ENCODE measurements at places on chromosomes 2 and 18.
A peak's percentile ranks its signal among the peaks of the same experiment; 100 is the strongest.

GRCh38 chr2:216341121-216341520 is 31.2 kb downstream of the MARCHF4 start:
- peak; percentile 43 for DNase-seq

GRCh38 chr2:100571668-100572067 is 8.9 kb downstream of the PDCL3 start:
- no peak for DNase-seq

- DNase-seq, result no peak
Observed at GRCh38 chr2:117137371-117137770, 677.1 kb upstream of the DDX18 start.

DNA sequence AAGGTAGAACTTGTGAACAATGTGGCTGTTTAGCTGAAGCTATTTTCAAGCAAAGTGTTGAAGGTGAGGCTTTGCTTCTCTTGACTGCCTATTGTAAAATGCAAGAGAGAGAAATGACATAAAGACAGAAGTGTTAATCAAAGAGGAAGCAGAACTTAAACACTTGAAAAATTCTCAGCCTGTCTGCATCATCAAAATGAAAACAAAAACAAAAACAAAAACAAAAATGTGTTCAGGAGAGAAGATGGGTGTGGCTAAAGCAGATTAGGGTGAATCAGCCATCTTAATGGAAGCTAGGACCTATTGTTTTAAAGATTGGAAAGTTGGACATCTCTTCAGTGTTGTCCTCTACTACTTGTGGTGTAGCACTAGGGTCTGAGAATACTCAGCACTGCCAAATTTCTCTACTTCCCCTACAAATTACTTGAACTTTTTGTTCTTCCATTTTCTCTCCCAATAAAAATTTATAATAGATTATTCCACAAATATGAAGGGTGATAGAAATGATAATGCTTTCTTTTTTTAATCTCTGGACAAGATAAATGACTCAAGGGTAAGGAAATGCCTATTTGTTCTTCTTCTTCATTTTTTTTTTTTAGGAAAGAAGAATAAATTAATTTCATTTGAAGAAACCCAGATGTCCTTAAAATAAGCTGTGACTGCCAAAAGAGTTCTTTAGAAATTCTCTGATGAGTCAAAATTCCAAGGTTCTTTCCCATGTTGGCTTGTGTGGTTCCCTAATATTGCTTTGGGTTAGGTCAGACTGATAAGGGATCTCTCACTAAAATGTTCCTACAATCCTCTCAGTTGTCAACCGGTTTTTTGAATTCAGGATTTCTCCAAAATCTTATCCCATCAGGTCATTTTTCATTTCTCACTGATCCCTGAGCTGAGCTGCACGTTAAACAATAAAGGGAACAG is 571.2 kb upstream of the ZEB2 start:
- DNase-seq, result no peak

DNA sequence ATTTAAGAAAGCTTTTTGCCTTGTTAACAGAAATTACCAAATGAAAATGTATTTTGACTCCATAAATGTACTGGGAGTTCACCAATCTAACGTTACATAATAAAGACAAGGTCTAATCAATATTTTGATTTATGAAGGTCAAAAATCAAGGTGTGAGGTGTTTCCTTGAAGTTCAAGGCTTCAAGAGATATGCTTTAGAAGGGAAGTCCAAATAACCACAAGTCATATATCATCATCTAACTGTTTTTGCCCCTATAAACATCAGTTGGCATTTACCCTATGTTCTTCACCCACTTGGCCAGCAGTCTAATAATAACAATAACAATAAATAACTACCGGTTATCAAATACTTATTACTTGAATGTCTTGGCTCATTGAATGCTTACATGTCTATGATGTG is 196.1 kb upstream of the ID2 start:
- no peak for DNase-seq

DNA sequence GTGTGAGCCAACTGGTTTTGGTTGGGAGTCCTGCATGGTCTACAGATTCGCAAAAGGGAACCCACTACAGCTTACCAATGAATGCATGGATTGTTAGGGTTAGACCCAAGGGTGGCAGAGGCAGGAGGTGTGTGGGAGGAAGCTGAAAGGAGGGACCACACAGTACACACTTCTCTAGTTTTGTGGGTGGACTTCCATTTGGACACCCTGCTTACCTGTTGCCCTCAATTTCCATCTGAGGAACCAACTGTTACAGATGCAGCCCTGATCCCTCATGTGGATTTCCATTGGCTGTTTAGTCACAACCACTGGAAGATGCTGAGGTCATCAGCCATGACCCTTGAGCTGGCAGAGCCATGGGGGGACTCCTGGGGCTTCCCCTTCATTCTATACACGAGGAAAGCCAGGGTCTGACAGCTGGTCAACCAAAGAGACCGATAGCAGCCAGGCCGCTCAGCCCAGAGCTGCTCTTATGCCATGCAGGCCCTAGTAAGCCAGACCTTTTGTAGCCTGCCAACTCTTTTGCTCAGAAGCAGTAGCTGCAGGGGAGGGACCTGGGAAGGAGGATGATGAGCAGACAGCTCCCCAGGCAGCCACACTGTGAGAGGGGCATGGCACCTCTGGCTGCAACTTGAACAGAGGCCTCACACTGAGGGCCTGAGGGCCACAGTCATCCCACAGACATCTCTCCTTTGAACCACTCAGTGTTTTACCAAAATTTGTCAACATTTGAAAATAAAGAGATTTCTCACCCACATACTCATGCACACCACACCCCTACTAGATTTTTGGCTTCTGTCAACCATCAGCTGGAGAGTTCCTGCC is 162.1 kb downstream of the SETBP1 start:
- no peak for DNase-seq
